HAP-1 (cell line): ENCODE measurements at places on chromosomes 16 and 17.

DNA sequence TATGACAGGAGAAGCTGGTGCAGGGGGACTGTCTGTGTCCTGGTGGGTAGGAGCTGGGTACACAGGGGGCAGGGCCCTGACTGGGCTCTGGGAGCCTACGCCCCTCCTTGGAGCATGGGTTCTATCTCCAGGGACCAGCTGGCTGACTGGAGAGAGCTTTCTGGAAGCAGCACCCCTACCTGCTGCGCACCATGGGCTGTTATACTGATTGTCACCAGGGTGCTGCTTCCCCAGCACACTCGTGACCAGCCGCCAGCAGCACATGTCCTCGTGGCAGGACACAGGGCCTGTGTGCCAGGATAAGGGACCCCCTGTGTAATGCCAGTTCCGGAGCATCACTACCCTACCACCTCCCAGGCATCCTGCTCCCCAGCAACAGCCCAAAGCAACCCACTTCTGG is 106.0 kb downstream of the AMFR start:
- no peak for DNase-seq

DNA sequence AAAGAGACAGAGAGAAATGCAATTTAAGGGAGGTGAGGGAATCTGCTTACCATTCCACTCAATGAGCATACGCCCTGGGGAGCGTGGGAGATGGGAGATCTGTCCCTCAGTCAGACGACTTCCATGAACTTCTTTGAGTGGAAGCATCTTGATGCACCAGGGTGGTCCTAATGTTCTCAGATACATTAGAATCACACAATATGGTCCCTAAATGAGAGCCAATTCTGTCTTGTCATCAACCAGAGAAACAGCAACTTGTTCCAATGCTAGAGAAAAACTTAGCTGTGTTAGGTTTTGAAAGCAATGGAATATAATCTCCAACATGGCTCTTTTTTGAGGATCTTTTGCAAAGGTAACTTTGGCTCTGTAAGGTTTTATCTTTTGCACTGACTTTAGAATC is 44.1 kb downstream of the GPR139 start:
- no peak for DNase-seq

GRCh38 chr17:50948711-50949110 is 82.6 kb upstream of the TOB1 start:
- DNase-seq: no peak

DNA sequence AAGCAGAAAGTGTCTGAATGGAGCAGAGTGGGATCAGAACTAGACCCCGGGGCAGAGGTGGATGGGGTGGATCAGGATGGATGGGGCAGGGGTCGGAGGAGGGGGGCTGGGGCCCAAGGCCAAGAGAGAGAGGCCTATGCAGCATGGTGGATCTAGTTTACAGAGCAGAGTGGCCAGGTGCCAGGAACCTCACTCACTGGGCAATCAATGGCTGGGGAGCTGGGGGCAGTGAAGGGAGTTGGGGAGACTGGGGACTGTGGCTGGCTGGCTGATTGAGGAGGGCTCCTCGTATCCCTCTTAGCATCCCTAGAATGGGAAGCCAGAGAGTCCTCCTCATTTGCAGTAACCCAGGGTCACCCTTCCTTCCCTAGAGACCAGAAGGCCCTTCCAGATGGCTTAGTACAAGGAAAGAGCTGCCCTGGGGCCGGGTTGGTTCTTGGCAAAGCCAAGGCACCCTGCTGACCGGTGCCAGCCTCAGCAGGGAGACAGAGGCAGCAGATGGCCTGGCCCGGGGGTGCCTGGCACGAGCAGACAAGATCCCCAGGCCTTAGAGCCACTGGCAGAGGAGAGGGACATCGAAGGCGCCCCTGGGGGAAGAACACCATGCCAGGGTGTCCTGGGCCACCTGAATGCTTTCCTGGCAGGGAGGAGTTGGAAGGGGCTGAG is 36.8 kb downstream of the SRCIN1 start:
- DNase-seq: no peak

DNA sequence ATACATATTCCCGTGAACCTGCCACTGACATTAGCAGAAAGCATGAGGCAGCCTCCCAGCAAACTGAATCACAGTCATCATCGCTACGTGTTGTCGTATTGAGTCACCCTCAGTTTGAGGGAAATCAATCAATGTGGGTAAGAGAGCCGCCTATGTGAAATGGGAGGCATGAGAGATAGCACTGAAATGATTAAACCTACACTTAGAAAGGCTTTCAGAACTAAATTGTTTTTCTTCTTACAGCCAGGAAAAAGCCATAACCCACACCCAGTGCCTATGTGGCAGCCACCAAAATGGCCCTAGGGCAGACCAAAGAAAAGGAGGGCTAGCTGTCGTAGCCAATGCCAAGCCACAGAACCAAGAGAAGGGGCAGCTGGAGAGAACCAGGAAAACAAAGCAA is 90.5 kb downstream of the ADAMTS18 start:
- DNase-seq: no peak
